ENCODE measurements at places on chromosomes 4 and X.

- DNase-seq = no peak
Measured at GRCh38 chr4:19417256-19417655, 834.4 kb upstream of the SLIT2 start.

DNA sequence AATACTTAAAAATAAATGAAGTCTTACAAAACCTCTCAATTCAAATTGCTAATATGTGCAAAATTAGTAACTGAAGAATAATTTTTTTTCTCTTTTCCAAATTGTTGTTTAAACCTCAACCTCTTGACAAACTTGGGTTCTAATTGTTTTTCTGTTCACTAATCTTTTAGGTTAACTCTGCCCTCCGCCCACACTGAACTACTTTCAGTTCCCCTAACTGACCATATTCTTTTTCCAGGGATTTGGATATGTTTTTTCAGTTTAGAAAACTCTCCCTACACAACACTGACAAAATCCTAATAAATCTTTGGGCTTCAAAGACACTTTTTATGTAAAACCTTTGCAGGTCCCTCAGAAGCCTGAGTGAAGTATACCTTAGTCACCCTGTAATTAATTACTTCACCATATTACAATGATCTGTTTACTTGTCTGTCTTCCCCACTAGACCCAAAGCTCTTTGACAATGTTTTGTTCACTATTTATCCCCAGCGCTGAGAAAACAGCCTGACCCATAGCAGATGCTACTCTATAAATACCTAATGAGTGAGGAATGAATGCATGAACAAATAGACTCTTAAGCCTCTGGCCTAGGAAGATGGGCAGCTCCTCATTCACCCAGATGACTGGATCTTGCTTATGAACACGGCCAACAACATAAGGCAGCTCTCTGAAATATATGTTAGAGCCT lies 134.9 kb downstream of the MAML3 start:
- no peak for DNase-seq

DNA sequence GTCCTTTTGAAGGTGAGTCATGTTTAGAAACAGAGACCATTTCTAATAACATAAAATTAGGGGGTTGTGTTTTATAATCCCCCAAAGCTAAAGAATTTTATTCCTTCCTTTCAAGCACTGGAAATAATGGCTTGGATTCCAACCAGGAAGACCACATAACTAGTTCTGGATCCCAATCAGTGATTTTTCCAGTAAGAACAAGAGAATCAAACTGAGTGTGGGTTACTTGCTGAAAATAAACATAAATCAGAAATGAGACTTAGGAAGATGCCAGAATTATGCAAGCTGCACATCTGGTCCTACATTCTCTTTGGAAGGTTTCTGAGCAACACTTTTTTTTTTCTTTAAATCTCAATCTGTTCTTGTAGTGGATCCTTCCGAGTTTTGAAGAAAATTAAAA lies 76.3 kb downstream of the SOWAHB start:
- no peak for DNase-seq

DNA sequence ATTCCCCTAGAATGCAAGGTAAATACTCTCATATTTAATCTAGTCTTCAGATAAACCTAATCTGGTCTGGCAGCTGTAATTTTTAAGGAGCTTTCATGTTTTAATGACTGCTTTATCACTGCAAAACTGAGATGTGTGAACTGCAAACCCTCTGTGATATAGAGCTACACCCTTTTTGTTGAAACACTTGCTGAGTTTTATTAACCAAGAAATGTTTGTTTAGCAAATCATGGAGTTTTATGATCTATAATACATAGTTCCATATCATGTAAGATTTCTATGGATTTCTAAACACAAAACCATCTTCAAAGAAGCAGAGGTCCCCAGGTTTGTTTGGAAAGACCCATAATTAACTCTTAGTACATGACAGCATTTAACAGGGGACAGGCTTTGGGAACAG lies 126.4 kb downstream of the BTC start:
- DNase-seq = no peak

- no peak for DNase-seq
Measured at GRCh38 chr4:114282937-114283336, 303.5 kb upstream of the ARSJ start.

GRCh38 chrX:140064993-140065392 lies 99.7 kb upstream of the CXorf66 start:
- DNase-seq = no peak

- no peak for DNase-seq
Measured at GRCh38 chr4:18297684-18298083, 276.1 kb upstream of the LCORL start.

DNA sequence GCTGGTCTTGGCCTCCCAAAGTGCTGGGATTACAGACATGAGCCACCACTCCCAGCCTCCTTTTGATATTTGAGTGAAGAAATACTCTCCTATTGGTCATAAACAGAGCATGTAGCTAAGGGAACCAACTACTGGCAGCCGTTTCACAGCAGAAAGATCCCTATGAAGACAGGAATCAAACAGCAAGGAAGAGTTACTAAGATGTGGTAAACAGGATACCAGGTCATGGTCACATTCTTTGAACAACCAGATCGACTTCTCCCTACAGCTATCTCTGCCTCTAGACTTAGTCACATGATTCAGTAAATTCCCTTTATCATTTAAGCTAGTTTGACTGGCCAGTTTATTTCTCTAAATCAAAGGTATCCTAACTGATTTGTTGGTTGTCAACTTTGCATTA lies 9.0 kb upstream of the HNRNPD start:
- no peak for DNase-seq

GRCh38 chrX:3244203-3244743 lies 102.2 kb downstream of the MXRA5 start:
- DNase-seq = no peak

- DNase-seq = no peak
Measured at GRCh38 chrX:55778322-55778721, 60.8 kb downstream of the RRAGB start.

GRCh38 chr4:184664445-184665210 lies 15.1 kb downstream of the PRIMPOL start:
- DNase-seq = no peak

- no peak for DNase-seq
Measured at GRCh38 chrX:24561121-24561520, 86.0 kb downstream of the PCYT1B start.

DNA sequence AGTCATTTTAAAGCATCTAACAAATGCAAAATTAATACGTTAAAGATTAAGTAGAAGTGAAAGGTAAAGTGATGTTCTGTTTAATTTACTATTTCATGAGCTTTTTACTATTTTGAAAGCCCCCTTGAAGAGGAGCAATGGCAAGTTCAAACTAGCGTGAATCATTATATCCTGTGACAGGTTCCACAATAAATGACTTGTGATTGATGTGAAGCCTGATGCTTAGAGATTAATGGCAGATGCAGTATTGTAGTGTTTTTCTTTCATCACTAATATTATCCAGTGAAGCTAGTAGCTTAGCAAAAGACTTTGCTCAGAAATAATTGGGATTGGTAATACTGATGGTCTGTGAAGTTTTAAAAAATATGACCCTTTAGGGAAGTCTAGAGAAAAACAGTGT lies 57.3 kb downstream of the STOX2 start:
- DNase-seq = no peak
